Activated CD8-positive, alpha-beta T cell treated with anti-CD3 and anti-CD28 coated beads for 36 hours (primary cell): ENCODE measurements at places on chromosomes 4 and X. TPM values are rescaled to one million over a fixed set of nuclear protein-coding genes. Genes with fewer than 3 reads are reported as not detected.

MAGEA1 gene
- not detected for total RNA-seq

HSD17B13 gene
- not detected for total RNA-seq

MAD2L1 gene
- total RNA-seq = 99.6 TPM

PDK3 gene
- total RNA-seq = 46.4 TPM

CD99 gene
- total RNA-seq = 123 TPM

TMPRSS11D gene
- not detected for total RNA-seq

RADX gene
- total RNA-seq = 7.4 TPM

GRCh38 chrX:116872931-116873330 lies 410.2 kb upstream of the CT83 start:
- no peak overlapping the region for H3K27ac ChIP-seq
- H3K27me3 ChIP-seq = no peaks in the 10 kb centered on the region
- no peaks in the 10 kb centered on the region for H3K4me1 ChIP-seq
- no peaks in the 10 kb centered on the region for H3K36me3 ChIP-seq

DNA sequence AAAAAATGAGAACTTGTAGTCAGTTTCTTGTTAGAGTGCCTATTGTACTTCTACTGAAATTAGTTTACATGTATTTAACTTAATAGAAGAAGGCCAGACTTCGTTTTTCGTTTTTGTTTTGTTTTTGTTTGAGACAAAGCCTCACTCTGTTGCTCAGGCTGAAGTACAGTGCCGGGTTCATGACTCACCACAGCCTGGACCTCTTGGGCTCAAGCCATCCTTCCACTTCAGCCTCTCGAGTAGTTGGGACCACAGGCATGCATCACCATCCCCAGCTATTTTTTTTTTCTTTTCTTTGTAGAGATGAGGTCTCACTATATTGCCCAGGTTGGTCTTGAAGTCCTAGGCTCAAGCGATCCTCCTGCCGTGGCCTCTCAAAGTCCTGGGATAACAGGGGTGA lies 793.9 kb downstream of the ADGRL3 start:
- no peak overlapping the region for H3K27ac ChIP-seq
- H3K4me3 ChIP-seq = no peak overlapping the region
- DNase-seq = no peak
- no peaks in the 10 kb centered on the region for H3K36me3 ChIP-seq
- H3K4me1 ChIP-seq = no peaks in the 10 kb centered on the region

DNA sequence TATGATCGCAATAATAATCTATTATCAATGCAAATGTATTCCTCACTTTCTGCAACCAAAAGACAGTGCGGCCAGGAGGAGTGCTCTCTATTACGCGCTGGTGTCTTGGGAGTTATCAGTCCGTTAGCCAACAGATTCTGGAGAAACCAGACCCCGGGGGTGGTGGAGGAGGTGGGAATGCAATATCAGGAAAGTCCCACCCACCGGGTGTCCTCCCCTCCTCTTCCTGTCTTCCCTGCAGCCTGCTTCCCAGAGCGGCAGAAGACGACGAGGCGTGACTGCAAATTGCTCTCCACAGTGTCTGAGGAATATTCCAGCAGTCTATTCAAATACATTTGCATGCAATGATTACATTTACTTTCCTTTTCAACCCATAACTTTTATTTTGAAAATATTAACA lies 17.9 kb upstream of the TLR3 start:
- H3K4me1 ChIP-seq = no peaks in the 10 kb centered on the region
- H3K27me3 ChIP-seq = no peaks in the 10 kb centered on the region
- H3K36me3 ChIP-seq = no peaks in the 10 kb centered on the region

DNA sequence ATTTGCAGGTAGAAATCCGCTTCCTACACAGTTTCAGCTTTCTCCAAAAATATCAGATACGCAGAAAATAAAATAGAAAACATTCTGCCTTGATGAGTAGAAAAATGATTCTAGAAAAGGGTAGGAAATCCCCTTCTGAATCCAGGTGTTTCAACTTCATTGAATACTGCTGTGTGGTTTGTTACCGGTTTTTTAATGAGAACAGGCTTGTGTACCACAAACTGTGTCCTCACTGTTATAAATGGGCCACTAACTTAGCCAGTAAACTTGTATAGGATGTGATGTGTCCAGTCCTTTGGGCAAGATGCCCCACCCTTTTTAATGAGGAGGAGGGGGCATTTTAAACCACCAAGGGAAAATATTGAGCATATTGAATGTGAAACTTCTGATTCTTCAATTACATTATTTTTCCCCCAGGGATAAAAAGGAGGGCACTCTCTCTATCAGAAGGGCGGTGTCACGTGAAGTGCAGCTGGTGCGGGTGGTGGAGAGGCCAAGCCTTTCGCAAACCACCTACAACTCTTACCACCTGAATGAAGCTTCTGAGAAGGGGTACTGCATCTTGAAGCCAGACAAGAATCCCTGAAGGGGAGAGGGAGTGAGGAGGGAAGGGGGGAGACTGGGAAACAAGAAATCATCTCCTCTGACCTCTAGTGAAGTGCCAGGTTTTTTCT lies 4.5 kb downstream of the CXXC4 start:
- peak overlapping the region; percentile 55 for H3K4me3 ChIP-seq
- peaks cover 56% of the 10 kb centered on the region for H3K27me3 ChIP-seq
- H3K27ac ChIP-seq = no peak overlapping the region
- DNase-seq = peak; percentile 14

DNA sequence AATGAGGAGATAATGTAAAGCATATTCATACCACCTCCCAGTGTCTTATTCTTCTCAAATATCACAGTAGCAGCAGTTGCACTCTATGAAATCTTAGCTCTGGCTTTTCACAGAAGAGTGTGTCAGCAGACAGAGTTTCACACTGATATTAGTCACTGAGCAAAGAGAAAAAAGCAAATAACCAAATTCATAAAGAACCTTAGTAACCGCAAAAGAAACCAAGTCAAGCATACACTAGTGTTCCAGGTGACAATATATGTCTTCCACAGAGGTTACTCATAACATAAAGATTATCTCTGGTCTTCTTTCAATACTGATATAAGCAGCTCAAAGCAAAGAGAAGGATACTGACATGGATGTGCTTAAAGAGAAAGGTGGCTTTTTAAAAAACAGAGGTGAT lies 181.7 kb upstream of the EDNRA start:
- H3K36me3 ChIP-seq = no peaks in the 10 kb centered on the region
- no peak for DNase-seq
- no peaks in the 10 kb centered on the region for H3K27me3 ChIP-seq
- no peak overlapping the region for H3K4me3 ChIP-seq

DNA sequence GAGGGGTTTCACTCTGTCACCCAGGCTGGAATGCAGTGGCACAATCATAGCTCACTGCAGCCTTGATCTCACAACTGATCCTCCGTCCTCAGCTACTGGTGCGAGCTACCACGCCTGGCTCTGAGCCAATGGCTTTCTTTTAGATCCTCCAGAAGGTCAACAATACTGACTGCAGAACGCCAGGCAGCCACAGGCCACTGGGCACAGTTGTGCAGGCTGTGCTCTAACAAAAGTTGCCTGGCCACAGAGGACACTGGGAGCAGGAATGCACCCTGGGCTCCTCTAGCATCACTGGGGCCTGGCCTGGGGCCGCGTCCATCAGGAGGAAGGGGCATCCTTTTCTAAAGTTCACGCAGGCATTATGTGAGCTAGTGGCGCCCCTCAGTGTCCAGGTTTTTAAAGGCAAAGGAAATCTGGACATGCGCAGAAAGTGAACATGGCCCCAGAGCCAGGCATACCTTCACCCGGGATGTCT lies 14.9 kb upstream of the PORCN start:
- H3K4me3 ChIP-seq = no peak overlapping the region
- peak; percentile 41 for DNase-seq
- no peaks in the 10 kb centered on the region for H3K4me1 ChIP-seq
- no peak overlapping the region for H3K27ac ChIP-seq
- no peaks in the 10 kb centered on the region for H3K36me3 ChIP-seq

- H3K4me3 ChIP-seq = no peak overlapping the region
- H3K27ac ChIP-seq = no peak overlapping the region
- no peaks in the 10 kb centered on the region for H3K27me3 ChIP-seq
- H3K4me1 ChIP-seq = peaks cover 4% of the 10 kb centered on the region
Measured at GRCh38 chr4:78806943-78807460, 30.9 kb downstream of the BMP2K start.

DNA sequence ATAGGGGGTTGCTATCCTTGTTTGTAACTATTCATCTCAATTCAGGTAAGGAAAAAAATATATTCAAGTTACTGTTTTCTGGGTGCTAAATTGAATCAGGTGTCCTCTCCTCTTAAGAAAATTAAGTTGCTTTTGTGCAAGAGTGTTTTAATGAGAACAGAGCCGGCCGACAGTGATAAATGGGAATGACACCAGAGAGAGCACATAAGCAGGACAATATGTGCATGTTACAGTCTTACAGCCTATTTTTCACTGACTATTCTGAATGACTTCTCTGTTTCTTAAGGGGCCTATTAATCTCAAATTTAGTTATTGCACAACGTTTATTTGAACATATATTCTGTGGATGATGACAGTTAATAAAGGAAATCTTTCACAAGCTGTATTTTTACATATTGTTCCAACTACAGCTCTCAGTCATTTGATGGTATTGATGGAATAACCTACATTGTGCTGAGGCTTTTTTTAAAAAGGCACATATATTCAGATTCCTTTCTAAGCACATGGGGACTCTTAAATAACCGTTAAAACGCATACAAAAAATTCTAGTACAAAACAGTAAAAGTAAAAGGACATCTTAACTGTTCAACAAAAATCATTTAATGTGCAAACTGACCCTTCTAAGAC lies 68.4 kb downstream of the SLC10A7 start:
- peaks cover 43% of the 10 kb centered on the region for H3K4me1 ChIP-seq
- no peak for DNase-seq
- no peak overlapping the region for H3K4me3 ChIP-seq
- H3K27me3 ChIP-seq = no peaks in the 10 kb centered on the region

GRCh38 chr4:78784236-78784865 lies 8.2 kb downstream of the BMP2K start:
- H3K36me3 ChIP-seq = peaks cover 5% of the 10 kb centered on the region
- H3K4me1 ChIP-seq = peaks cover 18% of the 10 kb centered on the region
- H3K27ac ChIP-seq = no peak overlapping the region
- no peaks in the 10 kb centered on the region for H3K27me3 ChIP-seq
- no peak for DNase-seq

DNA sequence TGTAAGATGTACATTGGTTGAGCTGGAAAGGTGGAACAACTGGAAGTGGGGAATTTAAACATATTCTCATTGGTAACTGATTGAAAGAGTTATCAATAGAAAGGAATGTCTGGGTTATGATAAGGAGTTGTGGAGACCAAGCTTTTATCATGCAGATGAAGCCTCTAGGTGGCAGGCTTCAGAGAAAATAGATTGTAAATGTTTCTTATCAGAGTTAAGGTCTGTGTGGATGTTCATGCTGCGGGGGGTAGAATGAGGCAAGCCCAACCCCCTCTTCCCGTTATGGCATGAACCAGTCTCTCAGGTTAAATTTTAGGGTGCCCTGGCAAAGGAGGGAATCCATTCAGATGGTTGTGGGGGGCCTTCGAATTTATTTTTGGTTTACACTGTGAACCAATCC lies 16.0 kb downstream of the ARSD start:
- H3K36me3 ChIP-seq = no peaks in the 10 kb centered on the region
- H3K27ac ChIP-seq = no peak overlapping the region
- H3K27me3 ChIP-seq = no peaks in the 10 kb centered on the region
- no peak for DNase-seq
- H3K4me3 ChIP-seq = no peak overlapping the region
- no peaks in the 10 kb centered on the region for H3K4me1 ChIP-seq

- H3K27ac ChIP-seq = no peak overlapping the region
- H3K4me1 ChIP-seq = peaks cover 3% of the 10 kb centered on the region
- H3K27me3 ChIP-seq = no peaks in the 10 kb centered on the region
- H3K4me3 ChIP-seq = no peak overlapping the region
Measured at GRCh38 chrX:134469486-134469885, 9.5 kb downstream of the HPRT1 start.

- H3K27ac ChIP-seq = peak overlapping the region; percentile 35
- H3K36me3 ChIP-seq = peaks cover 6% of the 10 kb centered on the region
- peak overlapping the region; percentile 88 for H3K4me3 ChIP-seq
- H3K27me3 ChIP-seq = no peaks in the 10 kb centered on the region
- peaks cover 7% of the 10 kb centered on the region for H3K4me1 ChIP-seq
Measured at GRCh38 chrX:19990151-19990555, 708 bp downstream of the BCLAF3 start.

GRCh38 chr4:100081491-100081890 lies 108.8 kb downstream of the DDIT4L start:
- DNase-seq = no peak
- H3K4me1 ChIP-seq = peaks cover 40% of the 10 kb centered on the region
- no peaks in the 10 kb centered on the region for H3K36me3 ChIP-seq
- peaks cover 1% of the 10 kb centered on the region for H3K27me3 ChIP-seq

DNA sequence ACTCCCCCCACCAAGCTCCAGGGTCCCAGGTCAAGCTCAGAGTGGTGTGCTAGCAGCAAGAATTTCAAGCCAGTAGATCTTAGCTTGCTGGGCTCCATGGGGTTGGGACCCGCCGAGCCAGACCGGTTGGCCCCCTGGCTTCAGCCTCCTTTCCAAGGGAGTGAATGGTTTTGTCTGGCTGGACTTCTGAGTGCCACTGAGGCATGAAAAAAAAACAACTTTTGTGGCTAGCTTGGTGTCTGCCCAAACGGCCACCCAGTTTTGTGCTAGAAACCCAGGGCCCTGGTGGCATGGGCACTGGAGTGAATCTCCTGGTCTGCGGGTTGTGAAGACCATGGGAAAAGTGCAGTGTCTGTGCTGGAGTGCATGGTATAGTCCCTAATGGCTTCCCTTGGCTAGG lies 82.6 kb downstream of the NBDY start:
- peaks cover 37% of the 10 kb centered on the region for H3K4me1 ChIP-seq
- H3K27me3 ChIP-seq = no peaks in the 10 kb centered on the region
- DNase-seq = no peak
- no peak overlapping the region for H3K4me3 ChIP-seq

DNA sequence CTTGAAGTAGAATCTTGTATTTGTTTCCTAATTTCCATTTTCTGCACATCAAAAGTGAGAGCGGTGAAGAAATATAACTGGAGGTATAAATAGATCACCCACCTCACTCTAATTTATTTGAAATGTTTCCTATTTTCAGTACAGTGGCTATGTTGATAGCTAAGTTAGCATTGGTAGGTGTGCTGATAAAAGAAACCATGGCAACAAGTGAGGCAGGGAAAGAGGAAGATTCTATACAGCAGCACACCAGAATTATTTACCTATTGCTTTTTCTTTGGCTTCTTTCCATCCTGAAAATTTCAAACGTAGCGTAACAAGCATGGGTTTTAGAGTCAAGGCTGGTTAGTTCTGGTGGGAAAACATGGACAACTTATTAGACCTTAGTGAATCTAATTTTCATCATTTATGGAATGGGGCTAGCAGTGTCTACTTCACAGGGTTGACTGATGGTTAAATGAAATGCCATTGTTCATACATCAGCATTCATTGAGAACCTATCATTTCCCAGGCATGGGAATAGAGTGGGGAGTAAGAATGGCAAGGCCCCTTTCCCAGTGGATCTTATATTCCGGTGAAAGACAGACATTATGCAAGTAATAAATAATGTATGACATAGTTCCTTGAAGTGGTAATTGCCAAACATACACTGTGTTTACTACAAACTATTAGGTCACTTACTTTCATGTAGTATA lies 30.6 kb upstream of the CTSO start:
- H3K27me3 ChIP-seq = peaks cover 6% of the 10 kb centered on the region
- no peak overlapping the region for H3K4me3 ChIP-seq
- H3K36me3 ChIP-seq = no peaks in the 10 kb centered on the region
- no peak for DNase-seq
